Muscle of back (tissue), 13 donors: ENCODE measurements at places on chromosomes 5 and 9. TPM values are rescaled to one million over a fixed set of nuclear protein-coding genes. Genes with fewer than 3 reads are reported as not detected.

DNA sequence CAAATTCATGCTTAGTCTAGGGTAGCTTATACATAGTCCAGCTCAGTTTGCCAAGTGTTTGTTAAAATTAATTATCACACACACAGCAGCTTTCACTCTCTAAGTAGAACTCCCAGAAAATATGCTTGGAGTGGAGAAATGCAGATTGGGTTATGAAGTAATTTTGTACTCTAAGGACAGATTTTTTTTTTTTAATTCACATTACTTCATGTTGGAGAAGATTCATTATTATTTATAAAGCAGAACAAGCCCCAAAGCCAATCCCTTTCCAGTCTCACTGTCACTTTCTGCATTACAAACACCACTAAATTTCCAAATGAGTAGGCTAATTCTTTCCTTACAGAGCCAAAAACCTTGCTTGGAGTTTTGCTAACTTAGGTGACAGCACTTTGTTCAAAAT, 11.7 kb upstream of the C9orf72 start:
- DNase-seq = no peak

DNA sequence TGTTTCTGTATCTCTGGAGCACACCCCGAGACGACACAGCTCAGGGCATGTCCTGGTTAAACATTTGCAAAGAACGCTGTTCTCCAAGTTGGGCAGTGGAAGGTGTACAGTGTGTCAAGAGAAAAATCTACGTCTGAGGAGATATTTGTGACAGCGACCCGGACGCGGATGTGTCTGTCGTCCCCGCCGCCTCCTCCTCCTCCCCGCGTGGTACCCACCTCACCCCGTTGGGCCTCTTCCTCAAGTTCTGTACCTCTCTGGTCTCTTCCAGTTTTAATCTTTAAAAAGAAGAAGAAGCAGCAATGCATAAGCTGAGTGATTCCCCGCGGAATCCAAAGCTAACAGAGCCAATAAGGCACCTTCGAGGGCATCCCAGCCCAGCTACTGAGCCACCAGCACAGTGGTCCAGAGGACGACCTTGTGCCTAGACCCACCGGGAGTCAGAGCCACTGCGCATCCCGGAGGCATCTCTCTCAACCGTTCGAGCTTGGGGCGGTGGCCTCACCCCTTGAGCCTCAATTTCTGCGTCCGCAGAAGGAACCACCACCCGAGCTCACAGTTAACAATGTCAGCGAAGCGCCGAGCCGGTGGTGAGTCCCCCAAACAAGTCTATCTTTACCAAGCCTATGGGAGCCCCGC, 467 bp downstream of the C9orf78 start:
- no peak for DNase-seq

- no peak for DNase-seq
These were observed 5.9 kb downstream of the DNM1 start for GRCh38 chr9:128208946-128209669.

DNA sequence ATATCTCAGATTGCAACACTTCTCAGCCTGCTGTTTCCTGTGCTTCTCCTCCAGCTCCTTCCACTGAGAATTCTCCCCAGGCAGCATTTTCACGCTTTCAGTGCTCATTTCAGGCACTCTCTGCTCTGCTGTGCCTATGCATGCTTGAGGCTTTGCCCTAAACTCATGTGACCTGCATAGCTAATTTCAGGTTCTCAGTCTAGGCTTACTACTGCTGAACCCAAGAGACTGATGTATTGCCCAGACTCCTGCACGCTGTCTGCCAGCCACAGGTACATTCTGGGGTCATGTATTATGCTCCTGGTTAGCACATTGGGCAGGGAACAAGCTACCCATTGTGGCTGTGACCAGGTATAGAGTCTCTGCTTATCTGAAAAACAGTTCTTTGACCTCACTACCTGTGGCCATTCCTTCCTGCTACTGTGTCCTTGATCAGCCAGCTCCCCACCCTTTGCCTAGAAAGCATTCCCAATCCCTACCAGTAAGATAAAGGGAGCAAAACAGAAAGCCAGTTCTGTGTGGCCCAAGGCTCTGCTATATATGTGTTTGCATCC, 34.7 kb downstream of the PIP5K1B start:
- DNase-seq = peak; percentile 14

DNA sequence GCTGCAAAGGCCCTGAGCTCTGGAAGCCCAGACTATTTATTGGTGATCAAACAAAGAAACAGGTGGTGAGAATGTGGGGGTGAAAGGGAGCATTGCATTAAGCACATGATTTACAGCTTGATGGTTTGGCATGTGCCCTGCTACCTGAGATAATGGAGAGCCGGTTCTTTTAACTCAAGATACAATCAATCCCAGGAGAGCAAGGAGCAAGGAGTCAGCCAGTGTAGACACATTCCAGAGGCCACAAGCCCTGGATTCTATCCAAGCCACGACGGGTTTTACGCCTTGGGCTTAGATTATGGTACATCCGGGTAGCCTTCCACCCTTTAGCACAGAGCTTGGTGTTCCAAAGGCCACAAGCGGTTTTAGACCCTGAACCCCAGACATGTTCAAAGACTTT, 292.2 kb downstream of the CYLC2 start:
- DNase-seq = no peak

DNA sequence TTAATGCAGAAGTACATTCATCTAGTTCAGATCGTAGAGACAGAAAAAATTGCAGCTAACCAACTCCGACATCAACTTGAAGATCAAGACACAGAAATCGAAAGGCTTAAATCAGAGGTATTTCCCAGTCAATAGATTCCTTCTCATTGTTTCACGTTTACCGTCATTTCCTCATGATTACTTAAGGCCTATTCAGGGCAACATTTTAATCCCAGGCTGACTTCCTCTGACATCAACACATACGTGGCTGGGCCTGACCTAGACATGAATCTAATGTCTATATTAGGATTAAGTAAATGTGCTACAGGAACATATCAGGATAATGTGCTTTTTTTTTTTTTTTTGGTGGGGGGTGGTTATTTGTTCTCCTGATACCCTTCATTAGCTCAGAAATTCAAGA, 107.9 kb downstream of the RASGRF2 start:
- no peak for DNase-seq

- DNase-seq = no peak
These were observed 27.7 kb downstream of the NR2F1 start for GRCh38 chr5:93610581-93611272.

DNA sequence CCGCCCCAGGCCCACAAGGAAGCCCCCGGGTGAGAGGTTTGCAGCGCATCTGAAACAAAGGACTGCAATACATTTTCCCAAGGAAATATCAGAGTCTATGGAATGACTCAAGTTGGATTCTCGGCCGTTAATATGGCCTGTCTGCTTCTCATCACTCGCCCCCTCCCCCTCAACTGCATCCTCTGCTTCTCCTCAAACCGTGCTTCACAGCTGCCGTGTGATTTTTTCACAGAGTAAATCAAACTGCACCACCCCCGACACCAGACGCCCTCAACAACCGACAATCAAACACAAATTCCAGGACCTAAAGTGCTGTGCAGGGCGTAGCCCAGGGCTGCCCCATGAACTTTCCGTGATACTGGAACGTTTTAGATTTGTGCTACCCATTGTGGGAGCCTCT, 176.9 kb downstream of the ROR2 start:
- DNase-seq = no peak

DNA sequence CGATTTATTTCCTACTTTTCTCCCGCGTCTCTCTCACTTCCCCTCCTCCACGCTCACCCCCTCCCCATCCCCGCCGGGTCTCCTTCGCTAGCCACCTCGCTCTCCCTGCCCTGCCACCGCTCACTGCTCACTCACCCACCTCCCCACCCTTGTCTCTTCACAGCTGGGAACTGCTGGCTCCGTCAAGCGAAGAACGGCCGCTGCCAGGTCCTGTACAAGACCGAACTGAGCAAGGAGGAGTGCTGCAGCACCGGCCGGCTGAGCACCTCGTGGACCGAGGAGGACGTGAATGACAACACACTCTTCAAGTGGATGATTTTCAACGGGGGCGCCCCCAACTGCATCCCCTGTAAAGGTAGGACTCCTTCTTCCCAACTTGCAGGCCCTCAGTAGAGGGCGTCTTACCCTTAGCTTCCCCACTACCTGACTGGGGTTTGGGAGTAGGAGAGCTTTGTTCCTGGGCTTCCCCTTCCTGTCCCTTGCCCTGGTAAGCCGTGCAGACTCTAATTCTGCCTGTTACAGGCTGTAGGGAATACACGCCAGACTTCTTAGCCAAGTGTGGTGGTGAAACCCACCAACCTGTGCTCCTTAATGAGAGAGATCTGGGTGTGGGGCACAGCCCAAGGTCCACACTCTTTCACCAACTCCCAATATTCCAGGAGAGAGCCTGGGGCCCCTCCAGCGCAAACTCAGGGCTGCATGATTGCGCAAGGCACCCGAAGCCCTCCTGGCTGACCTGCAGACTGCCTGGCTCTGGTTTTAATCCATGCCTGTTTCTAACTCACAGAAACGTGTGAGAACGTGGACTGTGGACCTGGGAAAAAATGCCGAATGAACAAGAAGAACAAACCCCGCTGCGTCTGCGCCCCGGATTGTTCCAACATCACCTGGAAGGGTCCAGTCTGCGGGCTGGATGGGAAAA, 2.5 kb downstream of the FST start:
- DNase-seq = peak; percentile 27

DNA sequence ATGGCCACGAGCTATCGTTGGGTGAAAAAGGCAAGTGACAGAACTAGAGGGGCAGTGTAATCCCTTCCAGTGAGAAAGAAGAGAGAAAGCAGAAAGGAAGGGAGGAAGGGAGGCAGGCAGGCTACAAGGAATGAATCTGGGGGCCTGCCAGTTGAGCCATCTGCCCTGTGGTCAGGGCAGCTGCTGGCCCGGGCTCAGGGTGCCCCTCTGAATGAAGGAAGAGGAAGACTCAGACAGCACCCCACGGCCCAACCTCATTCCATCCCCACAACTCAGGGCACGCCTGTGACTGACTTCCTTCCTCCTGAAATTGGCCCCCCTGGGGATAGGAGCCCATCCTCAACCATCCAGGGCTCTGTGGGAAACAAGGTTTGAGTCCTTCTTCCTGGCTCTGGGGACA, 20.3 kb upstream of the FLT4 start:
- no peak for DNase-seq

- no peak for DNase-seq
These were observed 50.6 kb downstream of the DEPDC1B start for GRCh38 chr5:60649288-60649917.

DNA sequence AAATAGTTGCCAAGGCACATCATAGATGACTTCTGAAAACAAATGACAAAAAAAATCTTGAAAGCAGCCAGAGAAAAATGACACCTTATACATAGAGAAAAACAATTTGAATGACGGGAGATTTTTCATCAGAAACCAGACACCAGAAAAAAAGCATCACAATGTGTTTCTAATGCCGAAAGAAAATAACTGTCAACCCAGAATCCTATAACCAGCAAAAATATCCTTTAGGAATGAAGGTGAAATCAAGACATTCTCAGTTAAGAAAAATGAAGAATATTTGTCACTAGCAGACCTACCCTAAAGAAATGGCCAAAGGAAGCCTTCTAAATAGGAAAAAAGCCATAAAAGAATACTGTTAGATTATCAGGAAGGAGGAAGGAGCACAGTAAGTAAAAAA, 54.0 kb downstream of the SPTLC1 start:
- DNase-seq = no peak

DNA sequence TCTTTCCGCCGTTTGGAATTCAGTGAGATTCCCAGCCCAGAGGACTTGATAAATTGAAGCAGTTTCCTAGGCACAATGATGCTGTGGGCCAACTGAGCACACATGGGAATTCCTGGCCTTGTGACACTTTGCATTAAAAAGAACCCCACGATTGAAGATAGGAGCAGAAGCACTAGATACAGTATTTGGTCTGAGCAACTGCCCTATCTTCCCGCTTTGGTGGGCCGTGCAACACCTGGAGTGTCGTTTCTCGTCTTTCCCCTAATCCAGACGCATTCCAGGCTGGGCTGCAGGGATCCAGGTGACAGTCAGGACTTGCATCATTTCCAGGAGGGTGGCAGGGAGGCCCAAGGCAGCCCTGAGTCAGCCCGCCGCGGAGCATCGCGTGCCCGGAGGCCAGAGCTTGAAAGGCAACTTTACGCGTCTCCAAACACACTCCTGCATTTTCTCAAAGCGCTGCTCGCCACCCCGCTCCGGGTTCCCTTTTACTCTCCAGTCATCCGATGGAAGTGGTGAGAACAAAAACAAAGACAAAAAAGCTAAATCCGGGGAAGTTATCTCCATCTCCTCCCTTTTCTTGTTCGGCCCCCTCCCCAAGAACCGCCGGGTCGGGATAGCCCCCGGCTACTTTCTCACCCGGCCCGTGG, 753 bp upstream of the STC2 start:
- no peak for DNase-seq

- peak; percentile 97 for DNase-seq
These were observed 165.3 kb downstream of the BNC2 start for GRCh38 chr9:16705111-16705604.

DNA sequence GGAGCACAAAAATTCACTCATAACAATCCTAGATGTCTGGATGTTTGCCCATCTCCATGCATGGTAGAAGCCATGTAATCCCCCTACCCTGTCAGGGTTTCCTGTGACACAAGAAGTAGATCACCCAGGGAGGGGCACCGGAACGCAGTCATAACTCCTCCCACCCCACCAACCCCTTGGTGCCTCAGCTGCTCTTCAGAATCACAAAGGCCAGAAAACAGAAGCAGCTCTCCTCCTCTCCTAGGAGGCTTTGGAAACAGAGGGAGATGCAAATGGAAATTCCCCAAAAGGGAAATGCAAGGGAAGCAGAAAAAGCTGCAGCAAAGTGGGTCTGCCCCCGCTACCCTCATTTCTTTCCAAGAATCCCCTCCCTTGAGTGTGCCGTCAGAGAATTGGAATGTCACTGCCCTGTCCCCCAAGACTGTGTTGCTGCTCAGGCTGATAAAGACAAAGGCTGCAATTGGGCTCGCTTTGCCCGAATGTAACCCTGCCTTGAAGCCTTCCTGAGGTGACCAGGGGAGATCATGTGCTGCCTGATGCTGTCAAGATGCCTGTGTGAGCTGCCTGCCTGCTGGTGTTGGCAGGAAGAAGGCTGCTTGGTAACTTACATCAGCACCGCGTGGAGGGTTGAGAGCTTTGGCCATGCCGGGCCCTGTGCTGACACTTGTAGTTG, 65.5 kb upstream of the ABCA1 start:
- peak; percentile 63 for DNase-seq

GRCh38 chr5:174573221-174573994, 151.0 kb upstream of the MSX2 start:
- DNase-seq = no peak

DNA sequence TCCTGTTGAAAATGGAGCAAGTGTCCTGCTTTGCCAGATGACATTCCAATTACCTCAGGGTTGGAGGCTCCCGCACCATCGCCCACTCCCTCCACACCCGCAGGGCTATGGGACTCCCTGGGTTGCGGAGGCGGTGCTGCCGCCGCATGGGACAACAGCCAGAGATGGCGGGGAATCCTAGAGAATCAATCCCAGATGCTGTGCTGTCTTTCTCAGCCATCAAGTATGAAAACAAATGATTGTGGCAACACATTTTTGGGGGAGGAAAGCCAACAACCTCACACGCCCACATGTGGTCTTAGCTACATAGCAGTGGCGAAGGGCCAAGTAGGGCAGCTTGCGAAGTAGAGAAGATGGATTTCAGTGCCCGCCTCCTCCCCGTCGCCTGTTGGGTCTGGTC, 46.7 kb downstream of the IL31RA start:
- DNase-seq = peak; percentile 95

GRCh38 chr5:163478126-163478981, 17.9 kb downstream of the HMMR start:
- DNase-seq = no peak

SNAPC3 gene
- 27.1 TPM for polyA plus RNA-seq

SHOC1 gene
- polyA plus RNA-seq = 0.15 TPM

RICTOR gene
- polyA plus RNA-seq = 22.1 TPM

INSL4 gene
- polyA plus RNA-seq = not detected

S100Z gene
- 0.32 TPM for polyA plus RNA-seq

HAVCR1 gene
- polyA plus RNA-seq = not detected

HIGD2A gene
- 154 TPM for polyA plus RNA-seq

PDE6A gene
- polyA plus RNA-seq = 0.04 TPM

GAPVD1 gene
- 19.4 TPM for polyA plus RNA-seq

PCDHA8 gene
- 0.11 TPM for polyA plus RNA-seq
